ENCODE measurements at places on chromosomes 3 and 15. TPM values are rescaled to one million over a fixed set of nuclear protein-coding genes. Genes with fewer than 3 reads are reported as not detected.

Gene NPAP1
- not detected for total RNA-seq

Gene SLC22A13
- total RNA-seq, result 0.68 TPM

Gene LSAMP
- total RNA-seq, result 26.3 TPM

Gene GNAT1
- not detected for total RNA-seq
